Bone marrow (tissue), 2 donors: ENCODE measurements at places on chromosomes 16 and 17.
A peak's percentile ranks its signal among the peaks of the same experiment; 100 is the strongest.

GRCh38 chr16:47778106-47778801 is 317.1 kb downstream of the PHKB start:
- no peak for DNase-seq

GRCh38 chr17:70912716-70913485 is 743.6 kb downstream of the KCNJ2 start:
- DNase-seq: no peak

DNA sequence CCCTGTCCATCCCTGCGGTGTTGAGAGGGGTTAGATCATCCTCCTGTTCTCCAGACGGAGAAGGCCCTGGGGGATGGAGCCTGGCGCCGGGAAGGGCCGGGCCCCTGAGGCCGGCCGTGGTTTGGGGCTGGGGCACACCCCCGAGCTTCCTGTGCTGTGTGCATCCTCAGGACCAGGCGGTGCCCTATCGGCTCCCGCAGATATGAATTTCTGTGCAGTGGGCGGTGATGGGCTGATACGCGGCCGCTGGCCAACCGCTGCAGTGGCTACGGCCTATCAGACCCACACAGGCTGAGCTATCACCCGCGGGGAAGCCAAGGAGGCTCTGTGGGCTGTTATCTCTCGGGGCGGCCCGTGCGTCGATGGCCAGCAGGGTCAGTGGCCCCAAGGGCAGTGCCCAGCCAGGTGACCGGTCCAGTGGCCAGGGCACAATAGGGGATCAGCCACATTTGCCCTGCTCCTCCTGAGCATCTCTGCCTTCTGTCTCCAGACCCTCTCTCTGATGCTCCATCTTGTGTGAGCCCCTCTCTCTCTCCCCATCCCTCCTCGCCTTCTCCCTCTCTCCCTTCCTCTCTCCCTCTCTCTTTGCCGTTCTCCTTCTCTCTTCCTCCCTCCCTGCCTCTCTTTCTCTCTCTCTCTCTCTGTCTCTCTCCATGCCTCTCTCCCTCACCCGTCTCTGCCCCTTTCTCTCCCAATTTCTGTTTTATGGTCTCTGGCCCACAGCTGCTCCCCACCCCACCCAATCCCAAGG is 38.7 kb downstream of the ZFPM1 start:
- DNase-seq: no peak

DNA sequence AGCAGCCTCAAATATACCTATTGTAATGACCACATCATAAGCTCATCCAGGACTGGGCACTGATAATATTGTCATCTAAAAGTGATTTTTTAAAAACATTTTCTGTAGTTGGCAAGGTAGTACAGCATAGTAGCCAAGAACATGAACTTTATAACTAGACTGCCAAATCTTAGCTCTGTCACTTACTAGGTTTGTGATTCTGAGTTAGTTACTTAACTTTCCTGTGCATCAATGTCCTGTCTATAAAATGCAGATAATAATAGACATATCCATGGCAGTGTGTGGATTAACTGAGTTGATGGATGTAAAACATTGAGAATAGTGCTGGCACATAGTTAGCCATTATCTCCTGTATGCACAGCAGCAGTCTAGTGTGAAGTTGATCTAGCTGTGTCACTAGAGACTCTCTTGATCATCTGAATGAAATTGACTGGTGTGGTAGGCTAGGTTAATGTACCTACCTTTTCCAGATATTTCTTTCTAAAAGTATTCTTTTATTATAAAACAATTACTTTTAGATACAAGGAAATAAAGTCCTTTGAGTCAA is 101.5 kb downstream of the STXBP4 start:
- DNase-seq: no peak

- no peak for DNase-seq
Measured at GRCh38 chr17:64718058-64718457, 56.0 kb upstream of the SMURF2 start.

DNA sequence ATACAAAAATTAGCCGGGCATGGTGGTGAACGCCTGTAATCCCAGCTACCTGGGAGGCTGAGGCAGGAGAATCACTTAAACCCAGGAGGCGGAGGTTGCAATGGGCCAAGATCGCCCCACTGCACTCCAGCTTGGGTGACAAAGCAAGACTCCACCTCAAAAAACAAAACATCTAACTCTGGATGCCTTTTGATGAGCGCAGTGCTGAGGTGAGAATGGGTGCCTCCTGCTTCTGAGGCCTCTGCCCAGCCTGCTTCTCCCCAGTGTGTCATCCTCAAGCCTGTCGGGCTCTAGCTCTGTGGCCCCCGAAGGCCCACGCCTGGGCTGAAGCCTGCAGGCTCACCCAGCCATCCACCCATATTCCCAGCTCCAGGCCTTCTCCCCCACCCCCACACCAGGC is 10.5 kb upstream of the MTSS2 start:
- DNase-seq: no peak

DNA sequence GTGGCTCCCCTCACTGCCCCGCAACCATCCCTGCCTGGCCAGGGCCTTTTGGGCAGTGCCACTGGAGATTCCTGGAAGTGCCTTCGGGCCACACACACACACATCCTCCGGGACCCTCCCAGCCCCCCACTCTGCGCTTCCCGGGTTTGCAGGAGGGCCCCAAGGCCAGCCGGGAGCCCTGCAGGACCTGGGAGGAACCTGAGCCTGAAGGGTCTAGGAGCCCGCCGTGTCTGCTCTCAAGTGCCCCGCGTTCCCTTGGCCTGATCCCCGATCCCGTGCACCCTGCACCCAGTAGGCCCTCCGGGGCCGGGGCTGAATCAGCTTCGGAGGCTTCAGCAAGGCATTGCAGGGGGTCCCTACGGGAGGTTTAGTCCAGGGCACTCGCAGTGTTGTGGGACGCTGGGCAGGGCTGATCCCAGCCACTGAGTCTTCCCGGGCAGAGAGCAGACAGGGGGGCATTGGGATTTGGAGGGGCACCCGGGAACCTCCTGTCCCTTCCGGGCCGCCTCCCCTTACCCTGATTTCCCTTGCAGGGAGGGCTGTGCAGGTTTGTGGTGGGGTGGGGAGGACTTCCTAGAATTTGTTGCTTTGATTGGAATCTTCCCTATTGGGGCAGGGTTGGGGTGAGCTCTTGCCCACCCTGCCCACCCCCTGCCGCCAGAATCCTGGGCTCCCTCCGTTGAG is 36.9 kb downstream of the TMEM235 start:
- DNase-seq: no peak

DNA sequence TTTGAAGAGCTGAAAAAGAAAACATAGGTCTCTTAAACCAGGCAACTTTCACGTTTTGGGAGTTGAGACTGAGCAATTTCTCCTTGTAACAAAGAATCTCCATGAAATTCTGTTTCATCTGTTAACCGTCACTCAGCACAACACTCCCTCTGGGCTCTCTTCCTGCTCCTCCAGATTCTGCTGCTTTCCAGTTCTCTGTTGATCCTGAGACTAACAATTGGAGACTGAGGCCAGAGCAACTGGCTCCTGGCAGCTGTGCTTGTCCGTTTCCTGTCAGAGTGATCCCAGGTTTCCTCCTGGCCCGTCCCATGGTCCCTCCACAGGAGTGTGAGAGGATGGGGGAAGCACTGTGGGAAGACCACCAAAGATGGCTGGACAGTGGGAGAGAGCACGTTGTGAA is 32.5 kb downstream of the IST1 start:
- no peak for DNase-seq

DNA sequence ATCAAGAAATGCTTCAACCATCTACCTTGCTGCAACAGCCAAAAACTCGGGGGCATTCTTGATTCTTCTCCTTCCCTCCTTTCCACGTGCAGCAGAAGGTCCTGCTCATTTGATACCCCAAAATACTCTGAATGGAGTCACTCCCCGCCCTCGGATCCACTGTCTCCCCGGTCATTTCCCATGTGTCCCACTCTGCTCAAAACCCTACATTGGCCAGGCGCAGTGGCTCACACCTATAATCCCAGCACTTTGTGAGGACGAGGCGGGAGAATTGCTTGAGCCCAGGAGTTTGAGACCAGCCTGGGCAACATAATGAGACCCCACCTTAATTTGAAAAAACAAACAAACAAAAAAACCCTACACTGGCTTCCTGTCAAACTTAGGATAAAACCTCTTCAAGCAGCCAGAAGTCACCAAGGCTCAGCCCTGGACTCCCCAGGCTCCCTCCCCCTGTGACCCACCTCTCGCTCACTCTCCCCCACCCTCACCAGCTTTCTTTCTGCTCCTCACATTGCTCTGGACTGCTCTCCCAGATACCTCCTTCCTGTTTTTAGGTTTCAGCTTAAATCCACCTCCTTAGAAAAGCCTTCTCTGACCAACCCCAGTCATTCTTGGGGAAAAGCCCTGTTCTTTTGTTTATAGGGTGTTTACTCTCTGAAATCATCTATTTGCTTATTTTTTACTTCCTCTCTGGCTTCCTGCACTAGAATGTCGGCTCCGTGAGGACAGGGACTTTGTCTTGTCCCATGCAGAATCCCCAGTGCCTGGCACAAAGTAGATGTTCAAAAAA is 2.8 kb downstream of the SLC13A2 start:
- no peak for DNase-seq

GRCh38 chr17:69282002-69282401 is 44.9 kb downstream of the ABCA5 start:
- DNase-seq: no peak

DNA sequence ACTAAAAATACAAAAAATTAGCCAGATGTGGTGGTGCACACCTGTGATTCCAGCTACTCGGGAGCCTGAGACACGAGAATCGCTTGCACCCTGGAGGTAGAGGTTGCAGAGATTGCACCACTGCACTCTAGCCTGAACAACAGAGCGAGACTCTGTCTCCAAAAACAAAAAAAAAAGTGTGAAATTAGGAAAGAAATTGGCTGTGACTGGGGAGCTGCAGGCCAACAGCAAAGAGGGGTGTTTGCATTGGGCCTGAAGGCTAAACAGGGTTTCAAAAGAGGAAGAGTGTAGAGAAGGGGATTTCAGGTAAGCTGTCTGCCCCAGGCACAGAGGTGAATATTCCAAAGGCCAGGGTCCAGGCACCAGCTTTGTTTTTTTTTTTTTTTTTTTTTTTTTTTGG is 9.4 kb downstream of the BMERB1 start:
- DNase-seq: no peak

DNA sequence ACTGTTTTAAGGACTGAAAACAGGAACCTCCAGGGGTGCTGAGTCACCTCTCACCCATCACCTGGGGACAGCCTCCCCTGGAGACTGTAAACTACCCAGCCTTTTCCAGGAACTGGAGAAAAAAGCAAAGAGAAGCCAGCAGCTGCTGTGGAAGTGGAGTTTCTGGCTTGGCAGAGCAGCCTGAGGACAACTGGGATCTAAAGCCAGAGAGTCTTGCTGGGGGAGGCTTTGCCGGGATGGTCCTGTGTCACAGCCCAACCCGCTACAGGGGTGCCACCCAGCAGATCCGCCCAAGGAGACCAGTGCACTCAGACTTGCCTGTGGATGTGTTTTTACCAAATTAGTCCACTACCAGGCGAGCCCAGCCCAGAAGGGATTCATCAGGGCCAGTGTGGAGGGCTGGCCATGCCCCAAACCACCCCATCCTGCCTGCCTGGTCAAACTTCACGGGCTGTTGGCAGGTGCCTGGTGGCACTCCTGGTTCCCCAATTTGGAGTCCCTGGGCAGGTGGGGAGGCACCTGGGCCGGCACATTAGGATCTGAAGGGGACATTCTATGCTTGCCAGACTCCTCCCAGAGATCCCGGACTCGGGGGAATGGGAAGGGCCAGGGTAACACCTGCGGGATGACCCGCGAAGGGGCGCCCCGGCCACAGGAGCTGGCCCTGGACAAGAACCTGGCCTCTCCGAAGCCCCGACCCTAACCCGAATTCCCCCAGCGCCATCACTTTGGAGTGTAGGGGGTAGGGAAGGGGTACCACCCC is 771 bp downstream of the MSRB1 start:
- DNase-seq: peak; percentile 43

DNA sequence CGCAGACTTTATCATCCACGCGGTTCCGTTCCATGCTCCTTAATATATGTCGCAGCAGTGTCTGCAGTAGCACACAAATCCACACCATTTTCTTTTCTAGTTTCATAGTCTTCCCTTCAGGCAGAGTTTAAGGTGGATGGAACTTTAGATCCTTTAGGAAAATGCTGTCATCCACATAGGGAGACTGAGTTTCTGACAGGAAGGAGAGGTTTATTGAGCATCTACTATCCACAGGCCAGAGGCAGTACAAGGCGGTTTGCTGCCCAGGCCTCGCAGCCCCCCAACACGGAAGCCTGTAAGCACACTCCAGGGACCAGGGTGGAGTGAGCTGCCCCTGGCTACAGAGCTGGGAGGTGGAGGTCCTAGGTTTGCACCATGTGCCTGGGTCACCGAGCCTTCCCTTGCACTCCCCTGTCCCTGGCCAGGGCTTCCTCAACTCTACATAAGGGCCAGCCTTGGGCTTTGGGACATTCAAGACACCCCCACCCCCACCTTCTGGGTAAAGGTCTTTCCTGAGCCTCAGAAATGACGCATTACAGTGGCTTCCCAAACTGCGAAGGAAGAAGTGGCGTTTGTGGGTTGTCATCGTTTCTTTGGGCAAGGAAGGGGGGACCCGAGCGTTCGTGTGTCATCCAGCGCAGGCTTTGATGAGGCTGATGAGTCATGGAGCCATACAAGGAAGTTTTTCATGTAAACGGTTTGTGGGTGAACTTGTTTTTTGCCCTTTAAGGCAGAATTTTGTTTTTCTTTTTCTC is 146.5 kb upstream of the PLCG2 start:
- DNase-seq: peak; percentile 95

GRCh38 chr17:63482509-63482908 is 5.6 kb downstream of the ACE start:
- DNase-seq: no peak

DNA sequence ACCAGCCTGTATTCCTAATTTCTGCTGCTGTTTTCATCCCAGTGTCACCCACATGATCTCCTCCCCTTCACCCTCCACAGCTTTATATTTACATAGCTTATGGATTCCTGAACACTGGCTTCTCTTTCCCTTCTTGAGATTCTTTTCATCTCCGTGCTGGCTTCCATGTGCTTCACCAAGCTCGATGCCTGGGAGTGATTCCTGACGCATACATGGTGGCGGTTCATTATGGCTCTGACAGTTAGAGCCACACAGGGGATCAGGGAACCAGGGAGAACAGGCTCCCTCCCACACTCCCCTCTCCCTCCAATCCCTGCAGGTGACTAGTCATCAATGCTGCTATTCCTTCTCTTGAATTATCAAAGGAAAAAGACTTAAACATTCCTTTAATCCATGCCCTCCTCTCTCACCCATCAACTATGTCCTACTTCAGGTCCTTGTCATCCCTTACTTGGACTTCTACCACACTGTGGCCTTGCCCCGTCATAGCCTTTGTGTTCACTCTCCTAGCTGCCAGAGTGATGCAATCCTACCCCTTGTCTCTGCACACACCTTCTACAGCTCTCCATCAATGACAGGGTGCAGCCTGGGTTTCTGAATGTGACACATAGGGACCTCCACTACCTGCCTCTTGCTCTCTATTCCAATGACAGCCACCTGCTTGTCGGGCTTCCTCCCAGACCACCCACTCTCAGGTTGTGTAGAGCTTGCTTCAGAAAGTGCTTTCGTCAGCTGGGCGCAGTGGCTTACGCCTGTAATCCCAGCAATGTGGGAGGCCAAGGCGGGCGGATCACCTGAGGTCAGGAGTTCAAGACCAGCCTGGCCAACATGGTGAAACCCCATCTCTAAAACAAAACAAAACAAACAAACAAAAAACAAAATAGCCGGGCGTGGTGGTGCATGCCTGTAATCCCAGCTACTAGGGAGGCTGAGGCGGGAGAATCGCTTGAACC is 43.6 kb downstream of the MYH13 start:
- DNase-seq: no peak
